ENCODE measurements at places on chromosomes 5 and 9.

DNA sequence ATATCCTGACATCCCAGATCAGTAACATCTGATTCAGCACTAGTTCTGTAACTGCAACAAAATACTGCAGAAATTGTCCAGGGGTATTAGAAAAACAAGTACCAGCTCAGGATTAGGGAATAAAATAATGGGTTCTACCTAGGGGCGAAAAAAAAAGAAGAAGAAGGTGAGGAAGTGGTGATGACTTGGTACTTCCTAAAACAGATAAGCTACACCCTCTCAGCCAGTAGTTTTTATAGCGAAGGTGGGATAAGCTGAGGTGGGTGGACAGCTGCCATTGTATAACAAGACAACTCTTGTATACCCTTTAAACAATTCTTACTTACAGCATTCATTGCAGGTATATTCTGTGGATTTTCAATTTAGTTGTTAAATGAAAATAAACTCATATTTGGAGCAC, 19.1 kb downstream of the RAPGEF6 start:
- no peak for DNase-seq

DNA sequence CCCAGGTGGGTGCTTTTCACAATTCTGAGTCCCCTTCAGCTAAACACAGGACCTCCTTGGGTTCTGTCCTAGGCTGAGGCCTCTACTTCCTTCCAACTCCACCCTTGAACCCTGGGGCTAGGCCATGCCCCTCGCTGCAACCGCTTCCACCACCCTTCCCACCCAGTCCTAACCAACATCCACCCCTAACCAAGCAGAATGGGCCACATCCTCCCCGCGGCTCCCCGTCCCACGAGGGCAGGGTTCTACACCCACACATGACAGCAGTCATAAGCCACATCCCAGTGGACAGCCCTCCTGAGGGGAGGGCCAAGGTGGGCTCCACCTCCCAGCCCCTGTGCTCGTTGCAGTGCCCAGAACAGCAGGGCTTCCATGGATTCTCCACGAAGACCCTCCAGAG, 65.8 kb downstream of the SHB start:
- no peak for DNase-seq

GRCh38 chr9:95105519-95106287, 211.8 kb downstream of the FANCC start:
- DNase-seq, result no peak

DNA sequence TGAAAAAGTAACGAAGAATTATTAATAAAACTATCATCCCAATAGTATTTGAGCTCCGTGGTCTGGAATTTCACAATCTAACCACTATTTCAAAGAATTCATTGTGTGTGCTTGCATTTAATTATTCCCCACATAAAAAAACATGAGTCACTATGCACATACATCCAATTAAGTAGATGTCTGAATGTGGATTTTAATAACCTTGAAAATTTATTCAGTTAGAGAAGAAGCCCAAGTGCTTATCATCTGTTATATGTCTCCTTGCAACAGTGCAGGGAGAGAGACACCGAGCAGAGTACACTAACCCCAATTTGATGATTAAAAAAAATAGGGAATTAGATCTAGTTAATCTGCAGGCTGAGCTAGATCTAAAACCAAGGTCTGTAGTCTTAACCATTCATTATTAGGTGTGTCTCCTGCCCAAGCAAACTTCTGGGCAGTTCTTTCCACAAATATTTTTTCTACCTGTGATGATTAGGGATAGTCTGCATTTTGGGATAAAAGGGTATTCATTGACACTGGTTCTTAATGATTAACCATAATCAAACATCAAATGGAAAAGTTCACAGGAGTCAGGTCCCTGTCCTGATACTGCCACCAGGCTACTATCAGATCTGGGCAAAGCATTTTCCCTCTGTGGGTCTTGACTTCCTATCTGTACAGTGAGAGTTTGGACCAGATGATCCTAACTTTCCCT, 164.2 kb downstream of the GRIA1 start:
- peak; percentile 31 for DNase-seq

GRCh38 chr9:87383344-87384150, 114.1 kb upstream of the DAPK1 start:
- no peak for DNase-seq

DNA sequence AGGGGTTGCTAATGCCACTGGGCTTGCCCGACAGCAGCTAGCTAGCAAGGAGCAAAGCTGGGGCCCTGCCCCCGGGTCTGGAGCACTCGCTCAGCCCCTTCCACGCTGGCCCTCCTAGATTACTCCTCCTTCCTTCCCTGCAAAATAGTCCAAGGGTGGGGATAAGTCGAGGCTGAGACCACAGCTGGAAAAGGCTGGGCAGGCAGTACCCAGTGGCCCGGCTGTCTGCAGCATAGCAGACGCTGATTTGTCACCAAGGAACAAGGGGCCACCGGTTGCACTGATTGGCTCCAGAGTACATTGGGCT, 73.9 kb downstream of the ADAMTS2 start:
- no peak for DNase-seq

DNA sequence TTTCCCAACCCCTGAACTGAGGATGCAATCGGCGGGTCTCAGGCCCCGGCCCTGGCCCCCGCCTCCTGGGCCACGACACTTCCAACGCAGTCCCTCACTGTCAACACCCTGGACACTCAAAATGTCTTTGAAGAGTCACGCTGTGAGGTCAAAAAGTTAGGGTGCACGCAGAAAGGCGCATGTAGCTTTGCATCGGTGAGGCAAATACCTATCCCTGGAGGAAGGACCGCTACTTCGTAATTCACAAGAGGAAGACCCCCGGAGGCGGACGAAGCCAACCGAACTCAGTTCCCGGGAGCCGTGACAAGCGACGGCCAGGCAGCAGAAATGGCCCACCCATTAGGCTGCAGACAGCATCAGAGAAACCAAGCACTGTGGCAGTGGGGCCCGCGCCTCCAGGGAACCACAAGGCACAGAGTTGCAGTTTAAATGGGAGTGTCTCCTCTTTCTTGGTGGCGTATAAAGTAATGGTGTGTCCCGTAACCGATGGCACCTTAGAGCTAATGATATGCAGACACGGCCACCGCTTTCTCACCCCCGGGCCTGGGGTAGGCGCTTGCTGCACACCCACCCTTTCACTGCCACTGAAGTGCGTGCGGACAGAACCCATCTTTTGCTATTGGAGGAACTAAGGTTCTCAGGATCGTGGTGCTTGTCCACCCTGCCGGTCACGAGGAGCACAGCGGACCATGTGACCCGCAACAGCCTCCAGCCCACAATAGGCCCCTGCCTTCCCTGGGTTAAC, 9.0 kb downstream of the ADAMTS2 start:
- DNase-seq, result no peak

DNA sequence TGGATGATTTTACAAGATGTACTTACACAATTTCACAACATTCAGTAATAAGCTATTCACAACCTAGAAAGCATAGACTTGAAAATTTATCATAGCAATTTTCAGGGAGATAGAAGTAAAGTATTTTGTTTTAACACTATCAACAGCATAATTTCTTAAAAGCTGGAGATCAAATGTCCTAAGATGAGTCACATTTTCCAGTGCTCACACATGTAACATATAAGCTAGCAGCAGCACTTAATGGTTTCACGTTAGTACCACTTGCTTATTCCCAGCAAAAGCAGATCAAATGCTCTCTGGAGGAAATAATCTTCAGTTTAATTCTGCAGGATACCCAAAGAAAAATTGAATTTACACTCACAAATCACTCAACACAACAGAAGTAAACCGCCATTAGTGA, 6.5 kb downstream of the OR13C8 start:
- no peak for DNase-seq

DNA sequence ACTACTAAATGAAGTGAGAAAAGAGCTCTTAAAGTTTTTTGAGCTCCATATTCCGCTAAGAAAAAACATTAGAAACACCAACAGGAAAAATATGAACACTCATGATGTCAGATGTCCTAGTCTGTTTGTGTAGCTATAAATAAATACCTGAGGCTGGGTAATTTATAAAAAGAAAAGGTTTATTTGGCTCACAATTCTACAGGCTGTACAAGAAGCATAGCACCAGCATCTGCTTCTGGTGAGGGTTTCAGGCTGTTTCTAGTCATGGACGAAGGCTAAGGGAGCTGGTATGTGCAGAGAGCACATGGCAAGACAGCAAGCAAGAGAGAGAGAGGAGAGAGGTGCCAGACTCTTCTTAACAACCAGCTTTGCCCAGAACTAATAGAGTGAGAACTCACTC, 186.2 kb downstream of the PLK2 start:
- DNase-seq, result no peak

GRCh38 chr9:93810028-93810971, 144.9 kb downstream of the BARX1 start:
- DNase-seq, result no peak

GRCh38 chr9:4588721-4589120, 73.4 kb upstream of the PLPP6 start:
- DNase-seq, result no peak

All from AG09309 (cell line).